ENCODE measurements at places on chromosomes 6 and 20. TPM values are rescaled to one million over a fixed set of nuclear protein-coding genes. Genes with fewer than 3 reads are reported as not detected.

Gene IRF4
- 0.11 TPM for total RNA-seq

DNA sequence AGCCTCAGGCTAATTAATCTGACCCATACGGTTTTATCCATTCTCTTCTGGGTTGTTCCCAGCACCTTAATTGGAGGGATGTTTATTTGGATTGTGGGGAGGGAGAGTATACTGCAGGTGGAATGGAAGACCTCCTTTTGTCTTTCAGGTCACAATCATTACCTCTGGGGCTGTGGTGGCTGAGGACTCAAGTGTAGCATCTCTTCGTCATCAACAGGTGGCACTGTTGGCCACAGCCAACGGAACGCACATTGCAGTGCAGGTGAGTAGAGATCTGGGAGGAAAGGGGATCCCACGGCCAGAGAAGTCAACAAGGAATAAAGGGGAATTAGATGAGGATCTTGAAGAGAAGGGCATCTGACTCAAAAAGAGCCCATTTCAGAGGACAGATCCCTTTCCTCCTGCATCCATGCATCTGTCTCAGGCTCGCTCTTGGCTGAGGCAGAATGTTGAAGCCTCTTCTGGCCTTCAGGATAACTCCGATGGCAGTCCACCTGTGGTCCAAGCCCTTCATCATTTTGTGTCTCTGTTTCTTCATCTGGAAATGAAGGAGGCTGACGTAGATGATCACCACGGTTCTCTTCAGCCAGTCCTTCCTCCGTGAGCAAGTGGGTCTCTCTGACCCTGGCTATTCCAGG, 3.2 kb upstream of the DEF6 start:
- no peak overlapping the region for H3K4me3 ChIP-seq
- peaks cover 10% of the 10 kb centered on the region for H3K36me3 ChIP-seq
- peak; percentile 45 for DNase-seq
- no peak overlapping the region for H3K27ac ChIP-seq
- H3K4me1 ChIP-seq = peaks cover 3% of the 10 kb centered on the region

Gene CDSN
- not detected for total RNA-seq

DNA sequence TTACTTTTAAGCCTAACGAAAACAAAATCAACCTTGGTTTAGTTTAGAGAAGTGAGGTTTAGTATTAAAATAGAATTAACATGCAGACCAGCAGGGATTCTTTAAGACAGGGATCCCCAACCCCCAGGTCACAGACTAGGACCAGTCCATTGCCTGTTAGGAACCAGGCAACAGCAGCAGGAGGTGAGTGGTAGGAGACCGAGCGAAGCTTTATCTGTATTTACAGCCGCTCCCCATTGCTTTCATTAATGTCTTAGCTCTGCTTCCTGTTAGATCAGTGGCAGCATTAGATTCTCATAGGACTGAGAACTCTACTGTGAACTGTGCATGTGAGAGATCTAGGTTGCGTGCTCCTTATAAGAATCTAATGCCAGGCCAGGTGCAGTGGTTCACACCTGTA, 225.9 kb downstream of the NKAIN2 start:
- peaks cover under 1% of the 10 kb centered on the region for H3K27me3 ChIP-seq
- DNase-seq = no peak
- no peaks in the 10 kb centered on the region for H3K36me3 ChIP-seq
- H3K4me3 ChIP-seq = no peak overlapping the region

DNA sequence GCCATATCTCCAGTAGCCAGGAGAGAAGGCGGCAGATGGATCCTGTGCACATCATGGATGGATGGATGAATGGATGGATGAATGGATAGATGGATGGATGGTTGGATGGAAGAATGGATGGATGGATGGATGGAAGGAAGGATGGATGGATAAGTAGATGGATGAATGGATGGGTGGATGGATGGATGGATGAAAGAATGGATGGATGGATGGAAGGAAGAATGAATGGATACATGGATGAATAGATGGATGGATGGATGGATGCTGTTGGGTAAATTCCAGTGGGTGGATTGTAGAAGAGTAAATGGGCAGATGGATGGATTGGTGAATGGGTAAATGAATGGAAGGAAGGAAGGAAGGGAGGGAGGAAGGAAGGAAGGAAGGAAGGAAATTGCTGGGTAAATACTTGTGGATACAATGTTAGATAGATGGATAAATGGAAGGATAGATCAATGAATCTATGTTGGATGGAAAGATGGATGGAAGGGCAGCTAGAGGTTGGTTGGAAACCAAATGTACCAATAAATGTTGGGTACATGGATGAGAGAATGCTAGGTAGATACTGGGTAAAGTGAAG, 19.5 kb downstream of the PTGIS start:
- no peak overlapping the region for H3K4me3 ChIP-seq
- peaks cover 25% of the 10 kb centered on the region for H3K4me1 ChIP-seq
- peaks cover 32% of the 10 kb centered on the region for H3K36me3 ChIP-seq
- no peaks in the 10 kb centered on the region for H3K27me3 ChIP-seq

- H3K27me3 ChIP-seq = no peaks in the 10 kb centered on the region
- no peaks in the 10 kb centered on the region for H3K36me3 ChIP-seq
Measured at GRCh38 chr6:36563237-36563927, 16.1 kb upstream of the STK38 start.

Gene TAF11
- total RNA-seq = 36.7 TPM

GRCh38 chr6:151136141-151136755, 103.5 kb upstream of the AKAP12 start:
- no peak for DNase-seq
- peak overlapping the region; percentile 25 for H3K4me3 ChIP-seq
- H3K27me3 ChIP-seq = no peaks in the 10 kb centered on the region
- H3K27ac ChIP-seq = peak overlapping the region; percentile 85
- H3K36me3 ChIP-seq = peaks cover 4% of the 10 kb centered on the region

GRCh38 chr20:58990651-58991445, 9.8 kb downstream of the NELFCD start:
- H3K27me3 ChIP-seq = no peaks in the 10 kb centered on the region
- no peak overlapping the region for H3K27ac ChIP-seq
- no peak for DNase-seq
- no peak overlapping the region for H3K4me3 ChIP-seq

Gene TXNDC5
- 127 TPM for total RNA-seq

Gene SNX21
- total RNA-seq = 17.3 TPM

GRCh38 chr6:158686791-158687381, 37.0 kb downstream of the SYTL3 start:
- H3K27me3 ChIP-seq = no peaks in the 10 kb centered on the region
- H3K4me3 ChIP-seq = no peak overlapping the region

DNA sequence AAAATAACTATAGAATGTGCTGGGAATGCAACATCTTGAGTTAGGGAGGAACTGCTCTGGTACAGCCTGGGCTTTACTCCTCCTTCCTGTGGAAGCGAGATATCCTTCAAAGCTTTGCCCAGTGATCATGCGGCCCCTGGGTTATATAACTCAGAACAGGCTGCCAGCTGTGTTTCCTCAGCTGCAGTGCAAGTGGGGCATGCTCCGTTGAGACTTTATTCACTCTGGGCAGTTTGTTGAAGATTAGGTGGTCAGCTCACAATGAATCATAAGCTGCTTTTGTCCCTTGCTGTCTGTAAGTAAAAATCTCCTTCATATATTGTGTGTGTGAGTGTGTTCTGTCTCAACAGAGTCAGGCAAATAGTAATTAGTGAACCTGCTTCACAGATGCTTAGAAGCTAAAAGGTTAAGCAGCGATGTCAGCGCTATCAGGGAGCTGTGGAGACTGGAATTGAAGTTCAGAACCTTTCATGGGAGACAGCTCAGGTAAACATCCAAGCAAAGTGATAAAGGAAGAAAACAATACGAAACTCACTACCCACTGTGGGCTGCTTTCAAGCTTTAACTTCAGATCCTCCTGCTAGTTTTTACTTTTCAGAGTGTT, 688.4 kb downstream of the HTR1B start:
- H3K36me3 ChIP-seq = no peaks in the 10 kb centered on the region
- H3K4me3 ChIP-seq = no peak overlapping the region
- H3K4me1 ChIP-seq = peaks cover 9% of the 10 kb centered on the region
- no peaks in the 10 kb centered on the region for H3K27me3 ChIP-seq
- no peak for DNase-seq

GRCh38 chr6:26304213-26304796, 60.7 kb upstream of the BTN3A2 start:
- H3K36me3 ChIP-seq = no peaks in the 10 kb centered on the region
- H3K4me1 ChIP-seq = peaks cover 5% of the 10 kb centered on the region
- no peaks in the 10 kb centered on the region for H3K27me3 ChIP-seq
- peak overlapping the region; percentile 93 for H3K27ac ChIP-seq
- DNase-seq = no peak

DNA sequence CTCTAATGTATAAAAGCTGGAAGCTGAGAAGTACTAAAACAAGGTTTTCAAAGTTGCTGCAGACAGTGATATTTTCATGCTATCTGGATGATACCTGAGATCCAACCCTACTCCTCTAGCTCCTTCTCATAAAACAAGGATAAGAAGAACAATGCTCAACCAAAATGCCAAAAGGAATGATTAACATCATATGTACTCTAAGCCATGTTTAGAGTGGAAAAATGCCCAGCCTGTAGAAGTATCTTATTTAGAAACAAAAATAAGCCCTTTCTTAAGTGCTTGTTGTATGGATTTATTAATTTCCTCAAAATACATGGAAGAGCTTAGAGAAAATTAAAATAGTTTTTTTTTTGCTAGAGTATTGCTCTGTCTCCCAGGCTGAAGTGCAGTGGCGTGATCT, 23.7 kb downstream of the ECHDC1 start:
- no peak for DNase-seq
- no peak overlapping the region for H3K27ac ChIP-seq
- no peak overlapping the region for H3K4me3 ChIP-seq
- no peaks in the 10 kb centered on the region for H3K27me3 ChIP-seq

GRCh38 chr6:117506180-117506835, 23.8 kb downstream of the DCBLD1 start:
- H3K27me3 ChIP-seq = no peaks in the 10 kb centered on the region
- H3K27ac ChIP-seq = peak overlapping the region; percentile 93
- DNase-seq = no peak
- H3K4me3 ChIP-seq = no peak overlapping the region
- H3K36me3 ChIP-seq = peaks cover 20% of the 10 kb centered on the region
- H3K4me1 ChIP-seq = peaks cover 52% of the 10 kb centered on the region

Gene IL17F
- not detected for total RNA-seq

Gene PROKR2
- total RNA-seq = 2.3 TPM

Gene RAB44
- total RNA-seq = not detected

- peaks cover 26% of the 10 kb centered on the region for H3K27me3 ChIP-seq
- no peak overlapping the region for H3K27ac ChIP-seq
- H3K36me3 ChIP-seq = no peaks in the 10 kb centered on the region
- no peak for DNase-seq
- H3K4me1 ChIP-seq = peaks cover 5% of the 10 kb centered on the region
Measured at GRCh38 chr6:33719326-33719987, 8.0 kb upstream of the UQCC2 start.

DNA sequence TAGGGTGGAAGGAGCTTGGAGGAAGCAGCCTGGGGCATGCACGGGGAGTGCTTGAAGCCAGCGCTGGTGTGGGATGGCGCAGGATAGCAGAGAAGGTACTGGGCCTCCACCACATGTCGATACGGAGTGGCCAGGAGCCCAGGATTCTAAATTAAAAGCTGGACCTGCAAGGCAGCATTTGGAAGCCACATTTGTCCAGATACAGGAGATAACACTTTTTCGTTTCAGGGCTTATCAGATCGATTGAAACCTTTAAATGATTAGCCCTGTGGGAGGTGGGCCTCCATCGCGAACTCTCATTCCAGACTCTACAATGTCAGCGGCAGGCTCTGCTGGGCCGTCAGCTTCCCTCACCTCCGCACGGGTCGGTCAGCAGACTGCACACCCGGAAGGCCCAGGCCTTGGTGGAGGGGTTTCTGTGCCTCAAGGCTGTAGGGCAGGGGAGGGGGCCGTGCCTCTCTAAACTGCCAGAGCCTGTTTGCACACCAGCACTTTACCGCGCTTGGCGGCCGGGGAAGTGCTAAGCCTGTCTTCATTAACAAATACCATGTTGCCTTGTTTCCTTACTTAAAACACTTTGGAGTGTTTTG, 17.9 kb downstream of the EDN3 start:
- no peaks in the 10 kb centered on the region for H3K36me3 ChIP-seq
- H3K4me1 ChIP-seq = peaks cover 13% of the 10 kb centered on the region
- H3K27me3 ChIP-seq = peaks cover 10% of the 10 kb centered on the region
- DNase-seq = no peak
- H3K27ac ChIP-seq = no peak overlapping the region
- H3K4me3 ChIP-seq = no peak overlapping the region

GRCh38 chr20:33680686-33681085, 5.5 kb downstream of the E2F1 start:
- no peak overlapping the region for H3K27ac ChIP-seq
- no peak overlapping the region for H3K4me3 ChIP-seq
- H3K4me1 ChIP-seq = peaks cover 14% of the 10 kb centered on the region
- DNase-seq = no peak
- H3K27me3 ChIP-seq = no peaks in the 10 kb centered on the region
- peaks cover 4% of the 10 kb centered on the region for H3K36me3 ChIP-seq

- no peak overlapping the region for H3K27ac ChIP-seq
- no peaks in the 10 kb centered on the region for H3K4me1 ChIP-seq
- no peaks in the 10 kb centered on the region for H3K27me3 ChIP-seq
- H3K36me3 ChIP-seq = peaks cover 41% of the 10 kb centered on the region
- no peak overlapping the region for H3K4me3 ChIP-seq
Measured at GRCh38 chr6:142773859-142774648, 170.9 kb downstream of the HIVEP2 start.

Gene CCN6
- total RNA-seq = not detected

Gene PRR18
- total RNA-seq = 0.31 TPM

DNA sequence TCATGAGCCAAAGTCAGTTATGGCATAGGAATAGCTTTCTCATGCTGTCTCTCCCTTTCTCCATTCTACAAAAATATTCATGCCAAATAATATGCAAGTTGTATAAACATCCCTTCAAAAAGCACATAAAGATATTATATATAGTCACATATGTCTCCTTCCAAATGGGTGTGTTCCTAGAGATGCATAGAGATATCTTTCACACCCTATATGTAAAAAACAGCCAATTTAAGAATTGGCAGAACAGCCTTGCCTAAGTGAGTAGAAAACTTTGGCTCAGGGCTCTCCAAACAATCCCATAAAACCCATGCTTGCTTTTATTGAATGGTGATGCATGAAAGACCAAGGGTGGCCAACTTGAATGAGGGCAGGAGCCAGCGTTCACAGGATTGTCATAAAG, 274.7 kb upstream of the SUPT3H start:
- no peak overlapping the region for H3K4me3 ChIP-seq
- DNase-seq = no peak
- H3K36me3 ChIP-seq = no peaks in the 10 kb centered on the region
- H3K4me1 ChIP-seq = peaks cover 20% of the 10 kb centered on the region
- H3K27ac ChIP-seq = no peak overlapping the region

Gene EYA4
- 21.4 TPM for total RNA-seq

Gene BPHL
- 41.5 TPM for total RNA-seq
